ENCODE measurements at places on chromosomes 16 and 17.

DNA sequence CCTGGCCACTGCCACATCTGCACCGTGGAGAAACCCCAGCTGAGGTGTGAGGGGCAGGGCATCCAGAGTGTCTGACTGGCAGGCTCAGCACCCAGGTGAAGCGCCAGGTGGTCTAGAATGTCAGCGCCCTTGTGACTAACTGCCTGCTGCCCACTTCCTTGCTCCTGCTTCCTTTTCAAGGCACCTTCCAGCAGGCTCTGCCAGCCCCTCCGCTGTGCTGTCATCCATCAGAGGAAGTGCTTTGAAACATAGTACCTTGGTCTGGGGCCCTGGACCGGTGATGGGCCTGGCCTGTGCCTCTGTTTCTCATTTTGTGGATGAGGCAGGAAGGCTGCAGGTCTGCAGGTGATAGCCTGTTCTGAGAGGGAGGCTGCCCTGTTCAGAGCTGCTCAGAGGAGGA lies 5.5 kb downstream of the SPNS2 start:
- DNase-seq: no peak

- no peak for DNase-seq
These were observed 257.3 kb downstream of the RBFOX3 start for GRCh38 chr17:79353548-79353947.

DNA sequence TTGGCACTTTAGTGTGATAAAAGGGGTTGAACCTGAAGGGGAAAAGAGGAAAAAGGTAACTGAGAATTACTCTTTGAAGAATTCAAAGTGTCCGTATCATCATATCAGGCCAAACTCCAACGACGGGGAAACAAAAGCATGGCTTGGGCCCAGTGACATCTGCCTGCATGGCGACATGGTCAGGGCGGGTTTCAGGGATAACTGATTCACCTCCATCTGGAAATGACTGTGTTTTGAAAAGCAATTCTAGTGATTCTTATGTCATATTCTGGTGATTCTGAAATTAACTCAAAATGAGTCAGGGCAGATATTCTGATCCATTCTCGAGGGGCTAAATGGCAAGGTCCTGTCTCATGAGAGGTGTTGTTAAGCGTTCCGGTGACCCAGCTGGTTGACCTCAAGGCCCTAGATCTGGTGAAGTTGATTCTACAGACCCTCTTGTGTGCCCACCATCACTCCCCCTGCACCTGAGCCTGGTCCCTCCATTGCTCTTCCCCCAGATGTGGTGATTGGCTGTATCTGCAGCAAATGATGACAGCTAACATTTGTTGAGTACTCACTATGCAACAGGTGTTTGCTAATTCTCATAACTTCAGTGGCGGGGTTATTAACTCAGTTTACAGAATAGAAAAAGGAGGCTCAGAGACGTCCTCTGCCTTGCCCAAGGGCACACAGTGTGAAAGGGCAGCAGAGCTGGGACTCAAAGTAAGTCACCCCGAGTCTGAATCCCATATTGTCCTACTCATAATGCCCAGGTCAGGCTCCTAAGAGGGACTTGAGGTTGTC lies 251.8 kb downstream of the MAF start:
- DNase-seq: no peak

DNA sequence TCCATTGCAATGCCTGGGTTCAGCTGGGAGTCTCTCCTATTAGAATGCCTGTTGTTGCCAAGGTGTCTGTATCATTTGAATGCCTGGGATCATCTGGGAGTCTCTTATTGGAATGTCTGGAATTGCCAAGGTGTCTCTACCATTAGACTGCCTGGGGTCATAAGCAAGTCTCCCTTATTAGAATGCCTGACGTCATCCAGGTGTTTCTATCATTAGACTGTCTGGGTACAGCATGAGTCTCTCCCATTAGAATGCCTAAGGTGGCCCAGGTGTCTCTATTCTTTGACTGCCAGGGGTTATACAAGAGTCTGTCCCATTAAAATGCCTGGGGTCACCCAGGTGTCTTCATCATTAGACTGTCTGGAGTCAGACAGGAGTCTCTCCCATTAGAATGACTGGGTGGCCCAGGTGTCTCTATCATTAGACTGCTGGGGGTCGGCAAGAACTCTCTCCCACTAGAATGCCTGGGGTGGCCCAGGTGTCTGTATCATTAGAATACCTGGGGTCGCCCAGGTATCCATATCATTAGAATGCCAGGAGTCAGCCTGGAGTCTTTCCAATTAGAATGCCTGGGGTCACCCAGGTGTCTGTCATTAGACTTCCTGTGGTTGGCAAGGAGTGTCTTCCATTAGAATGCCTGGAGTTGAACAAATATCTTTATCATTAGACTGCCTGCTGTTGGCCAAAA lies 2274.0 kb downstream of the TP53TG3F start:
- DNase-seq: no peak

- no peak for DNase-seq
These were observed 380.8 kb downstream of the SLC39A11 start for GRCh38 chr17:72711521-72712310.

GRCh38 chr17:82315703-82316358 lies 1.6 kb downstream of the CD7 start:
- no peak for DNase-seq

DNA sequence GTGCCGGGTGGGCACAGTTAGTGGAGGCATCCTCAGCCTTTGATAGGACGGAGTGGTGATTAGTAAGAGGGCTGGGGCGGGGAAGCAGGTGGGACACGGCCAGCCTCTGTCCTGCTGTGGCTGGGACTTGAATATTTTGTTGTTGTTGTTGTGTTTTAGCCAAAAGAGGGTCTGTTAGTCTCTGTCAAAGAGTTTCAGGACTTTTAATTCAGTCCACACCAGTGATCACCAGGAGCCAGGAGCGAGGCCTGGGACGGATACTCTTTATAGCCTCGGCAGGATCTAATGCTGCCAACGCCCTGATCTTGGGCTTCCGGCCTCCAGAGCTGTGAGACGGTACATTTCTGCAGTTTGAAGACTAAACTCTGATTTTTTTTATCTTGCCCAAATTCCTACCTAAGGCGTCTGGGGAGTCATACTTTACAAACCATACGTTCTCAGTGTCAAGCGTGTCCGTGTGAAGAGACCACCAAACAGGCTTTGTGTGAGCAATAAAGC lies 2.9 kb upstream of the RNF213 start:
- DNase-seq: no peak

DNA sequence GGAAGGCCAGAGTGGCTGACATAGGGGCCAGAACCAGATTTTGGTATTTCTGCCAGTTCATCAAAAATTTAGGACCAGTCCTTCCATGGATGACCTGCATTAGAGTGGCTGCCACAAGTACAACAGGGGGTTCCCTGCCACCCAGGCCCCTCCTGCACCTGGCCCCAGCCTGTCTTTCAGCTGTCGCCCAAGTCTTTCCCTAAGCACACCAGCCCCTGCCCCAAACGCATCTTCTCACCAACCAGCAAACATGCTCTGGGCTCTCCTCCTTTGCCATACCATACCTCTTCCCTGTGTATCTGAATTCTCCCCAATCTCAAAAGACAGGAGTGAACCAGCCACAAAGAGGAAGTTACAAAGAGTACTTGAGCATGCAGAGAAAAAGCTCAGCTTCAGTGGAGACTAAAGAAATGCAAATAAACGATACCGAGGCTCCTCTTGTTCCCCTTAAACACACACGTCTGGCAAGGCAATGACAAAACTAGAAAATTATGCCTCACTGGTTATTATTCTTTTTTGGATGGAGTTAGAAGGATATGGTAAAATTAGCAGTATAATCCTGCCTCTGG lies 130.6 kb downstream of the DYNLRB2 start:
- no peak for DNase-seq

DNA sequence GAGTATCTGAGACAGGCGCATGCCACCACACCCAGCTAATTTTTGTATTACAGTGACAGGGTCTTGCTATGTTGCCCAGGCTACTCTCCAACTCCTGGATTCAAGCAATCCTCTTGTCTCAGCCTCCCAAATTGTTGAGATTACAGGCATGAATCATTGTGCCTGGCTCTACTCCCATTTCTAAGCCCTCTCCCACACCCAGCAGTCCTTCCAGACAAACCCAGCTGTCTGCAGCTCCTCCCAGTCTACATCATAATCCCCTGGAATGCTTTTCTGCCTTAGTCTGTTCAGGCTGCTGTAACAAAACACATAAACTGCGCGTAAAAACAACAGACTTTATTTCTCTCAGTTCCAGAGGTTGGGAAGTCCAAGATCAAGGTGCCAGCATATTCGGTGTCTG lies 144.5 kb downstream of the GRIN2A start:
- DNase-seq: no peak

GRCh38 chr16:50303605-50304466 lies 37.5 kb downstream of the ADCY7 start:
- no peak for DNase-seq

DNA sequence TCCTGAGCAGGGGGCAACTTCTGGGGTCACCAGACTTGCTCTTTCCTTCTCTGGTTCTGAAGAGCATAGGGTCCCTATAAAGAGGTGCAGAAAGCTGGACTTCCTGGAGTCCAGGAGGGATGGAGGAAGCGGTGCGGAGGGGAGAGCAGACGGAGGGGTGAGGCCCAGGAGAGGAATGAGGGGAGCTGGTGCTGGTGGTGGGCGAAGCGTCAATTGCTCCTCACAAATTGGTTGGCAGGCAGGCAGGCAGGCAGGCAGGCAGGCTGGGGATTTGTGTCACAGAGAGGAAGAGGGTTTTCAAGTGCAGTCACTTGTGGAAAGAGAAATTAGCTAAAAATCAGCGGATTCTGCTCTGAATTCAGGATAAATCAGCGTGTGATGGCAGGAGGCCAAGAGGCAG lies 133.7 kb upstream of the CDC42EP4 start:
- DNase-seq: no peak

GRCh38 chr17:75832164-75832651 lies 12.0 kb downstream of the UNC13D start:
- no peak for DNase-seq

DNA sequence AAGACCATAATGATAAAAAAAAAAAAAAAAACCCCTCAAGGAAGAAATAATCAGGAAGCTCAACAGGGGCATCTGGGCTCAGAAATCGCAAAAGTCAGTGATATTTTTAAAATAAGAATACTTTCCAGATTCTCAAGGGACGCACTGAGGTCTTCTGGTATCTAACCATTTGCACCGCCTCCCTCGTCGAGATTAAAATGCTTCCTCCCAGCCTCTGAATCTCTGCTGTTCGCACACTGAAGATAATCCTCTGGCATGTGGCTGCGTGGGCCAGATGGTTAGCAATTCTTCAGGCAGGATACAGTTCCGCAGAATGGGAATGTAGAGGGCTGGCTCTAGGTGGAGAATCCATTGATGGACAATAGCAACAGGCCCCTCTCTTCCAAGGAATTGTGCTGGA lies 211.7 kb upstream of the CDH5 start:
- no peak for DNase-seq

DNA sequence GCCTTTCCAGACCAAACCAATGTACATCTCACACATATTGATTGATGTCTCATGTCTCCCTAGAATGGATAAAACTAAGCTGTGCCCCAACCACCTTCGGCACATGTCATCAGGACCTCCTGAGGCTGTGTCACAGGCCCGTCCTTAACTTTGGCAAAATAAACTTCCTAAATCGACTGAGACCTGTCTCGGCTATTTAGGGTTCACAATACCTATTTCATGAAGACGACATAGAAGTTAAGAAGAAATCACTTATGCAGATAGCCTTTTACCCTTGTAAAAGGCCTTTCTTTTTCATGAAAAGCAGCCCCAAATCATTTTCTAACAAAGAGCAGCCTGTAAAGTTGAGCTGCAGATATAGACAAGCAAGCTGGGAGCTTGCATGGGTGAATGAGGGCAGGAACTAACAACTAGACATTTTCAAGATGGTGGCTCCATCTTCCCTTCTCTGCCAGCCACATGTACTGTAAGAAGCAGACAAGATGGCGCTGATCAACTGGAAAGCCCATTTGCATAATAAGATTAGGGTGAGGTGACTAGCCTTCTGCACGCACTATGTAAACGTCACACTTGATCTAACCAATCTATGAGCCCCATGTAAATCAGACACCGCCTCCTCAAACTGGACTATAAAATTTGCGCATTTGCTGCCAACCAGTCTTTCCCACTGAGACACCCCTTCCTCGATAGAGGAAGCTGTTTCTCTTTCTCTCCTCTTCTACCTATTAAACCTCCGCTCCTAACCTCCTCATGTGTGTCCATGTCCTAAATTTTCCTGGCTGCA lies 4.7 kb upstream of the KDM8 start:
- no peak for DNase-seq

- no peak for DNase-seq
These were observed 8.3 kb downstream of the CUEDC1 start for GRCh38 chr17:57946798-57947358.

- no peak for DNase-seq
These were observed 20.9 kb upstream of the MPRIP start for GRCh38 chr17:17021194-17021863.

DNA sequence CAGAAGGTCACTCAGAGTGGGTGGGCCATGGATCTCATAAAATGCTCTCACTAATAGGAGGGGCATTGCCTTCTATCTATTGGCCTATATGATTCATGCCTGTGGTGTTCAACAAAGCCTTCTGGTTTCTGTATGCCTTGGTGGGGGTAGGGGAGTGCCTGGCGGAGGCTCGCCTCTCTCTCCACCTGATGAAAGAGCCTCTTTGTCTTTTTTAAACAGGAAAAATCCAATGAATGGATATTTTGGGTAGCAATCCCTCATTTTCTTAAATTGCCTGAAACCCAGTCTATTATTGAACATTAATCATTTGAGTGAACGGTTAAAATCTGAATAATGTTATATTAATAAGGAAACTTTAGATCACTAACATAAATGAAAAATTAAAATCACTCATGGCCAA lies 90.6 kb downstream of the TOX3 start:
- no peak for DNase-seq

DNA sequence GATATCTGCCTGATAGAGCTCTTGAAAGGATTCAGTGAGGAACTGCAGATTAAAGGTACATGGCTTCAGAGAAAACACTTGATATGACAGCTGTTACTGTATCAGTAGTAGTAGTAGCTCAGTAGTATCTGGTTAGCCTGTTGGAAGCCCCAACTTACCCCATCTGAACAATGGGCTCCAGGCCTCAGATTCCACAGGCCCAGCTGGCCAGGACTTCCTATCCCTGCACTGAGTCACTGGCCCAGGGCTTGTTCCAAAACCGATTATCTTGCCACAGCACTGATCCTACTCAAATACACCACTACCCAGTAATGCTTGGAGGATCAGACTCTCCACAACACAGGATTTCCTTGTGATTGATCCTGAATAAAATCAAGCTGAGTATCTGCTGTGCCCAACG lies 32.6 kb downstream of the DCUN1D3 start:
- no peak for DNase-seq

GRCh38 chr17:80591788-80592187 lies 47.1 kb downstream of the RPTOR start:
- DNase-seq: no peak

GRCh38 chr16:14378131-14378551 lies 251.9 kb downstream of the PARN start:
- DNase-seq: no peak
